CD4-positive, alpha-beta T cell treated with Interleukin-12 subunit alpha and Interleukin-12 subunit beta, for 1 hour (primary cell): ENCODE measurements at places on chromosomes 5 and 9.

GRCh38 chr5:53392073-53392472, 88.4 kb upstream of the FST start:
- no peak for DNase-seq

DNA sequence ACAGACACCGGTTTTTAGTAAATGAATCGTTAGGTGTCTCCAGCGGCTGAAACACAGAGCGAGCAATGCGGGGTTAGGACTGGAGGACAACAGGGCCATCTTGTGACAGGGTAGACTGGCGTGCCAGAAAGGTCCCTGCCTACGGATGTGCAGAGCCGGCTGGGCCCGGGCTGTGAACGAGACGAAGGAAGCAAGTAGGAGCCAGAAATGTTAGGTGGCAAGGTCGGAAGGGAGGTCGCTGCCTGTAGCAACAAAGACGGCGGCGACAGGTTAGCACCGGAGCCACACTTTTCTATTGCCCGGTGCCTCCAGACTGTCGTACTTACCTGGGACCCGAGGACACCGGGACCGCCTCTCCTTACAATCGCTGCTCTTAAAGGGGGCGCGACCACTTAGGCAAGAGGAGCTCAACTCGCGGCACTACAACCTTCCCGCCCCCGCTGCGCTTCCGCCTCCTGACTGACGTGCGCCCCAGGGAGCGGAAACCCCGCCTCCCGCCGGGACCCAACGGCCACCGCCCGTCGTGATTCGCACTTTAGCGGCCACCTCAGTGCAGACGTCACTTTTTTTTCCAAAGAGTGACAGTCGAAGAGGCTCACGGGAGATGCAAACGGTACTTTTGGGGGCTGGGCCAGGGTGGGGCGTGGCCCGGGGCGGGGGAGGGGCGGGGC, at the start of gene INIP:
TSS of gene INIP (minus strand) at position 457 of the 671 bp plus-strand sequence. CDS start 1,632 bp downstream, outside the sequence.
- DNase-seq, result peak; percentile 98

DNA sequence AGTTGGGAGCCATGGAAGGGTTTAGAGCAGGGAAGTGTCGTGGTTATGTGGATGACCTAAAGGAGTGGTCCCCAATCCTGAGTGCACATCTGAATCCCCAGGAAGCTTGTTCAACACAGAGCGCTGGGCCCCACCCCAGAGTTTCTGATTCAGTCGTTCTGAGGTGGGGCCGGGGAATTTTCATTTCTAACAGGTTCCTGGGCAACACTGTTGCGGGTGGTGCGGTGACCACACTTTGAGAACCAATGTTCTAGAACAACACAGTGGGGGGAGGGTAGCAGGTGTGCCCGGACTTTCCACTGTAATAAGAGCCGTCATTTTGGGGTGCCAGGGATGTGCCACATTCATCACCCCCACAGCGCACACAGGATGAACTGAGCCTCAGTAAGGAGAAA, 39.3 kb downstream of the DUSP1 start:
- DNase-seq, result no peak

GRCh38 chr5:54936201-54936600, 49.2 kb downstream of the ESM1 start:
- no peak for DNase-seq

- no peak for DNase-seq
Observed at GRCh38 chr5:15687401-15687800, 187.4 kb downstream of the FBXL7 start.

DNA sequence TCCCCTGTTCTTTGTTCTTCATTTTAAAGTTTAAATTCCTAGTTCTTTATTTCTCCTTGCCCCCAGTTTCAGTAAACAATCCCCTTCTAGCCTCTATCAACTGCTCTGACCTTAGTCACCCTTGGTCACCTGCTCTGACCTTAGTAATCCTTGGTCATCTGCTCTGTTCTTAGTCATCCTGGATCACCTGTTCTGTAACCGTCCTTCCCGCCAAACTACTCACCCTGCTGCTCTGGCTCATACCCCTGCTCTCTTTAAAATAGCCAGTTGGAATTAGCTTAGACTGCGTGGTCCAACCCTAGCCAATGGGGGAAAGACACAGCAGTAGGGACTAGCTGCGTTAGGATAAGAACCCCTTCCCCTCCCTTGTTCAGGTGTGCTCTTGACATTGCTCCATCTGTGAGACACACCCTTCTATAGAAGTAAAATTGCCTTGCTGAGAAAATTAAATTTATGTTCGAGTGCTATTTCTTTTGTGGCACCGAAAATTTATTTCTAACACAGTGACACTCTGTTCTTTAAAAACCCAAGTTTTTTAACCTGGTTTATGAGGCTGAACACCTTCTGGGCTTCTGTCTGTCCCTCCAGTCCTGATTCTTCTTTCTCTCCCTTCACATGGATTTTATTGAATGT, 3.8 kb downstream of the PRRC1 start:
- no peak for DNase-seq

- DNase-seq, result no peak
Observed at GRCh38 chr5:151318850-151319732, 15.5 kb upstream of the SLC36A3 start.

- DNase-seq, result no peak
Observed at GRCh38 chr9:35260186-35260585, 98.4 kb downstream of the UNC13B start.

GRCh38 chr5:16907270-16907669, 28.8 kb downstream of the MYO10 start:
- DNase-seq, result no peak

GRCh38 chr9:107118863-107119624, 164.0 kb upstream of the RAD23B start:
- no peak for DNase-seq

DNA sequence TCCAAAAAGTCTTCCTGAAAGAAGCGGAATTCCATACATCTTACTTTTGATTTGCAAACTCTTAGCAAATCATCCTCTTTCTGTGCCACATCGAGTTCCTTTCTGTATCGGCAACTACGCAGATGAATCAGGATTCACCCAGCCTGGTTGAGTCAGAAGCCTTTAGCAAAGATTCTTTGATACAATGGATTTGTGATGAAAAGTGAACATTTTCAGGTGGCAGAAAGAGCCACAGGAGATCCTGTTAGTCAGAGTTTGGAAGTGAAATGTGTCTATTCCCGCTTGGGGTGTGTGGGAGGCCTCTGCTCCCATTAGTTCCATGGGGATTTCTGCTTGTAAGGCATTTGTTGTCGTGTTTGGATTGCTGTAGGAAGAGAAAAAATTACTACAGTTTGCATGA, 351.8 kb upstream of the WWC1 start:
- no peak for DNase-seq

GRCh38 chr5:74464512-74465209, 175.9 kb downstream of the ENC1 start:
- DNase-seq, result no peak

DNA sequence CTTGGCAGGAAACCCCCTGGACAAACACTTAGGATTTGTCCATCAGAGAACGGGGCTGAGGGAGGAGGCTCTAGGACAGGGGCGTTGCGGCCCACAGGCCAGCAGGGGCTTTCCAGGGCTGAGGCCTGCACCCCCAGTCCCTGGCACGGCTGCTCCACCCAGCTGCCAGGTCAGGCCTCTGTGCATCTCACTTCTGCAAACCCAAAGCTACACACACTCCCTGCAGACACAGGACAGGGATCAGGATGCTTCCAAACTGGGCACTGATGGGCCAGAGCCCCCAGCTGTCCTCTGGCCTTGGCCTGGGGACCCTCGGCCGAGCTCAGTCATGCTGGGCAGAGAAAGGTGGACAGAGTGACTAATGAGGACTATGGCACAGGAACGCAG, 106.2 kb upstream of the SARDH start:
- no peak for DNase-seq

- no peak for DNase-seq
Observed at GRCh38 chr9:96395964-96396363, 12.5 kb upstream of the SLC35D2 start.

- no peak for DNase-seq
Observed at GRCh38 chr5:61450493-61451279, 118.6 kb downstream of the ZSWIM6 start.

DNA sequence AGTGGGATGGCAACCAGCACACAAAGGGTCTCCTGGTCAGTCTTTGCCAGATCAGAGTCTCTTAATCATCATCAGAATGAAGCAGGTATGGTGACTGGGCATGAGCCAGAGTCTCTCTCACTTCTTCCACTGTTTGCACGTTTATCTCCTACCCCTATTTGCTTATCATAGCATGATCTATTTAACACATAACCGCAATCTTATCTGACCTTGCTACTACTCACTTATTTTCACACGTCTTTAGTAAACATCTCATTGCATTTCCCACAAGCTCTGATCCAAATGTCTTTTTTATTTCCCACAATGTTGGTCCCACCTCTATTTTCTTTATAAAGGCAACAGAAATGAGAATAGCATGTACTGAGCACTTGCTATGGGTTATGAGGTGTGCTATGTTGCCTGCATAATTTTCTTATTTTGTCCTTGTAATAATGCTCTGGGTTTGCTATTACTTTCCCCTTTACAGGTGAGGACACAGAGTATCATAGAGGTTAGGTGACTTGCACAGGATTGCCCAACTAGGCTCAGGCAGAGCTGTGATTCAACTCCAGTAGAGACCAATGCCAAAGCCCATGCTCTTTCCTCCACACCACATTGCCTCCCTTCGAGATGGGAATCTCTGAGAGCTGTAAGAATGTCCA, 39.7 kb upstream of the IL7R start:
- DNase-seq, result peak; percentile 59

DNA sequence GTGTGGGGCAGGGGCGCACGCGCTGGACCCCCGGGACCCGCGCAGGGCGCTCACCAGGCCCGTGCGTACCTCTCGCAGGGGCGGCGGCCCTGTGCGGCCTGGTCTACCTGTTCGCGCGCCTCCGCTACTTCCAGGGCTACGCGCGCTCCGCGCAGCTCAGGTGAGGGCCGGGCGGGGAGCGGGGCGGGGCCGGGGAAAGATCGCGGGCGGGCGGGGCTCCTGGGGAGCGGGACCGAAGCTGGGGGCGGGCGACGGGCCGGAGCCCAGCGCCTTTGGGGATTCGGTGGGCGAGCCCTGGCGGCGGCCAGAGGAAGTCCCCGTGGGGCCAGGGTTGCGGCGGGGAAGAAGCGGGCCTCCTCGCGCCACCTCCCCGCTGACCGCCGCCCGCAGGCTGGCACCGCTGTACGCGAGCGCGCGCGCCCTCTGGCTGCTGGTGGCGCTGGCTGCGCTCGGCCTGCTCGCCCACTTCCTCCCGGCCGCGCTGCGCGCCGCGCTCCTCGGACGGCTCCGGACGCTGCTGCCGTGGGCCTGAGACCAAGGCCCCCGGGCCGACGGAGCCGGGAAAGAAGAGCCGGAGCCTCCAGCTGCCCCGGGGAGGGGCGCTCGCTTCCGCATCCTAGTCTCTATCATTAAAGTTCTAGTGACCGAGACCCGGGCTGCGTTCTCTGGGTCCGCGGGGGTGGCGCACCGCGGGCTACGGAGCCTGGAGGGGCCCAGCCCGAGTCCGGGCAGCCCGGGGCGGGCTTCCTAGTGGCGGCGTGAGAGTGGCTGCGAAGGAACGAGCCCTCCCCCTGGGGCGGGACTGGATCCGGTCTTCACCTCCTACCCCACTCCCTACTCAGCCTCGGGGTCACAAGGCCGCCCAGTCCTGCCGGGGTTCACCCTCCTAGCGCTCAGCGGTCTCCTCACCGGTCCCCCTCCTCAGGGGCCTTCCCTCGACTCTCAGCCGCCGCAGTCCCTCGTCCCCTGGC, 2.4 kb downstream of the LTC4S start:
- peak; percentile 78 for DNase-seq

GRCh38 chr9:129027685-129028191, 393 bp downstream of the SH3GLB2 start:
- DNase-seq, result peak; percentile 83

- DNase-seq, result no peak
Observed at GRCh38 chr5:148507648-148508047, 123.9 kb downstream of the FBXO38 start.

DNA sequence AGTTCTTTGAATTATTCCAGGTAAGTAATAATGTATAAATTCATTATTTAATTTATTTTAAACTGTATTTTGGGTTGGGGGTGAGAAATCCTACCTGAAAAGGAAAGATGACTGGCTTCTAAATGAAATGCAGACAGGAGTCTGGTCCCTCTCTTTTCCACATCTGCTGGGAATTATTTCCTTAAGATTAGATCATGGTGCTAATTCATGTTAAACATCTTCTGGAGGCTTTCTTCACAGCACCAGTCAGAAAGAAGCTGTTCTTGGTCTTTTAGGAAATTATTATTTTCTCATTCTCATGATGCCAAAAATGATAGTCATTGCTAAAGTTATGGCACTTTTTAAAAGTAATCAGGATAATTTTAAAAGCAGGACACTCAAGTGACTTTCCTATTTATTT, 254.2 kb downstream of the CWC27 start:
- DNase-seq, result no peak
